Amniotic stem cell (primary cell): ENCODE measurements at places on chromosomes 5 and 9.

- DNase-seq, result no peak
These were observed 98.0 kb downstream of the ARL15 start for GRCh38 chr5:54212331-54212730.

- DNase-seq, result no peak
These were observed 232.5 kb downstream of the SPATA31A1 start for GRCh38 chr9:39587844-39588499.

DNA sequence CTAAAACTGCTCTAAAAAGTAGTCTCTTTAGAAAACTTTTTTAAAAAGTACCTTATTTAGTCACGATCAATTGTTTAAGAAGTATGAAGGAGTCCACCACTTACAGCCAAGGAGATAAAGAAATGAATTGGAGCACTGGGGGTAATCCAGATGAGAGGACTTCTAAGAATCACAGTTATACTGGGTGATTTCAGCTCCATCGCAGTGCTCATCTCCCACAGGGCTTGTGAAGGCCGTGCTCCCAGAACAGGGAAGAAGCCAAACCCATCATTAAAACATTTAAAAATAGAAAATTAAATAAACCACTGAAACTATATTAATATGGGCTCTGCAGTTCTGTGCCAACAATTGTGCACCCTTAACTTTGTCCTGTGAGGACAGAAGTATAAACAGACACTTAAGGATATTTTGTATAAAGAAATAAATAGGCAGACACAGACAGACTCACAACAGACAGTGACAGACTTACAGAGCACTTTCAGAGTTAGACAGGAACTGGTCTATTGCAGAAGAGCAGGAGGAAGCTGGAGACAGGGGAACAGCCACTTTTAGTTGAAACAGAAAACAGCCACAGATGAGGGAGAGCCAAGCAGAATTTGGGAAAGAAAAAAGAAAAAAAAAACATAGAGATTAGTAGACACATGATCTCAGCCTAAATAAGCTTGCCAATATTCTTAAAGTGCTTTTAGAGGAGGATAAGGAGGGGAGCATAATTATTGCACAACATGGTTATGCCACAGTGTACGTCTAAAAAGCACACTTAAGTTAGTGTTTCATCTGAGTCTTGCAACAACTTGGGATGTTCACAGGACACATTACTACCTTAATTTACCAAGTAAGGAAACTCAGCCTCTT is 81.8 kb downstream of the FBXO38 start:
- DNase-seq, result no peak

GRCh38 chr9:87855061-87855460 is 27.6 kb upstream of the SPATA31E1 start:
- DNase-seq, result no peak

DNA sequence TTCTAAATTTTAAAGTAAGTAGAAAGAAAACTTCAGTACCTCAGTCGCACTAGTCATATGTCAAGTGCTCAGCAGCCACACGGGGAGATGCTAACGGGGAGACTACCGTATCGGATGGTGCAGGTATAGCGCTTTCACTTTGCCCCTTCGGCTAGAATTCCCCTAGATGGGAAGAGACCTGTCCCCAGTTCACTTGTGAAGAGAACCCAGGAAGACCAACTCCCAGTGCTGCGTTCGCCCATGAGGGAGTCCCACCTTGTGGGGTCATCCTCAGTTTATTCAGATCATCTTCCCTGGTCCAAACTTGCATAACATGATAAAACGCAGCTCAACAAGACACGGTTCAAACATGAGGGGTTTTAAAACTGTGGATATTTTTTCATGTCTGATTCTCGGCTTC is 87.3 kb downstream of the LHFPL2 start:
- no peak for DNase-seq

DNA sequence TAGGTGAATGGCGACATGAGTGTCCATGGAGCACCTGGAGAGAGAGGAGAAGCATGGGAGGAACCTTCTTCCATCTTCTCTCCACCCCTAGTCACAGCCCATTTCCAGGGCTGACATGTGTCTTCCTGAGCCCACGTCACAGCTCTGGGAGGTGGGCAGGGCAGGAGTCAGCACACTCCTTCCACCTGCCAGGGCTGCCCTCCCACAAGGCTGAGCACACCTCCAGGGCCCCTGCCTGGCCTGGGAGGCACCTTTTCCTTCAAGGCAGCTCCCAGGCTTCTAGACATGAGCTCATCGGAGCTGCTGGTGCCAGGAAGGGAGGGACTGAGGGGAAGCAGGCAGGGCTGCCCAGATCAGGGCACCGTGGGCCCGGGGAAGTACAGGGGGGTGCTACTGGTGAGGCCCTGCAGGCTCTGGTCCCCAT is 13.6 kb upstream of the SYNPO start:
- DNase-seq, result no peak
